ENCODE measurements at places on chromosomes 3 and 15. TPM values are rescaled to one million over a fixed set of nuclear protein-coding genes. Genes with fewer than 3 reads are reported as not detected.

The CRTAP gene
- 194 TPM for total RNA-seq

The GRAMD1C gene
- 5.2 TPM for total RNA-seq

The P3H2 gene
- 4.3 TPM for total RNA-seq

The ANXA2 gene
- 1,194 TPM for total RNA-seq

The RARRES1 gene
- not detected for total RNA-seq

The GPR171 gene
- not detected for total RNA-seq

The SPESP1 gene
- 16.2 TPM for total RNA-seq

The VEPH1 gene
- 5.7 TPM for total RNA-seq

The NDN gene
- total RNA-seq: 23.5 TPM

The CIP2A gene
- 30.4 TPM for total RNA-seq

The CSTA gene
- total RNA-seq: not detected

The OXTR gene
- total RNA-seq: 1.1 TPM

The EPHB3 gene
- total RNA-seq: 6.7 TPM

The EXD1 gene
- not detected for total RNA-seq

The MYEF2 gene
- total RNA-seq: 16.9 TPM

The FBXL22 gene
- 0.34 TPM for total RNA-seq

The IGF2BP2 gene
- 115 TPM for total RNA-seq

The TKT gene
- 463 TPM for total RNA-seq

The ERC2 gene
- total RNA-seq: 0.53 TPM

The FOXB1 gene
- not detected for total RNA-seq

The LRRN1 gene
- not detected for total RNA-seq

The GOLGA6B gene
- not detected for total RNA-seq

The ITIH3 gene
- total RNA-seq: not detected

The CYP8B1 gene
- 0.11 TPM for total RNA-seq

The IMPG2 gene
- 0.05 TPM for total RNA-seq

The NECTIN3 gene
- 32.8 TPM for total RNA-seq

The RAB7A gene
- 88.0 TPM for total RNA-seq

The AAGAB gene
- 32.1 TPM for total RNA-seq

The EEF1AKMT4 gene
- 5.9 TPM for total RNA-seq
